ENCODE measurements at places on chromosomes 5 and 9.

GRCh38 chr5:115583474-115583873 is 18.8 kb downstream of the TICAM2 start:
- no peak for DNase-seq

- no peak for DNase-seq
Measured at GRCh38 chr9:93456504-93456903, 3.1 kb upstream of the FAM120AOS start.

DNA sequence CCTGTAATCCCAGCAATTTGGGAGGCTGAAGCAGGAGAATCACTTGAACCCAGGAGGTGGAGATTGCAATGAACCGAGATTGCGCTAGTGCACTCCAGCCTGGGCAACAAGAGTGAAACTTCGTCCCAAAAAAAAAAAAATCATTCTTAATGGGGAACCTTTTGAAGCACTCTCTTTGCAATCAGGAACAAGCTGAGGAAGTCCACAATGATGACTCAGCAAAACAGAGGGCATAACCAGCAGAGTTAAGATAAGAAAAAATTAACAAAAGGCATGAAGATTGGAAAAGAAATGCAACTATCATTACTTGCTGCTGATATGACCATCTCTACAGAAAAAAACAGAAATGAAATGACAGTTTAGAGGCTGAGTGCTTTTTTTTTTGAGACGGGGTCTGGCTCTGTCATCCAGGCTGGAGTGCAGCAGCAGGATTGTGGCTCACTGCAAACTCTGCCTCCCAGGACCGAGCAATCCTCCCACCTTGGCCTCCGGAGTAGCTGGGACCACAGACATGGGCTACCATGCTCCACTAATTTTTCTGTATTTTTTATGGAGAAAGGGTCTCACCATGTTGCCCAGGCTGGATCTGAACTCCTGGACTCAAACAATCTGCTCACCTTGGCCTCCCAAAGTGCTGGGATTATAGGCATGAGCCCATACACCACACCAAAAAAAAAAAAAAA is 88.0 kb downstream of the FNBP1 start:
- no peak for DNase-seq

DNA sequence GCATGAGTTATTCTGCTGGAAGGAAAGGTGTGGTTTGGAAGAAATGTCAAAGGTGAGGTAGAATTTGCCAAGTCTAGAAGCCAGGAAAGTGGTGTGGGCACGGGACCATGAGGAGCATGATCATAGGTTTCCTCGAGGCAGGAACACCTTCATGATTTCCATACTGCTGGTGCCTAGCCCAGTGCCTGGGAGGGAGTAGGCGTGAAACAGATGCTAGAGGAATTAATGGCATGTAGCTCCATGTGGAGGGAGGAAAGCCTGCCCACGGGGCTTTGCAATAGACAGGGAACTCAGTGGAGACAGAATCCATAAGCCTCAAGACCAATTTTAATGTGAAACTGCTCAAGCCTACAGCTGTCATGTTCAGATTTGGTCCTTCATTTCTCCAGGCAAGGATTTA is 35.1 kb downstream of the TTLL11 start:
- no peak for DNase-seq
